ENCODE measurements at places on chromosomes 2 and 18.

- no peak for DNase-seq
These were observed 28.1 kb downstream of the ADNP2 start for GRCh38 chr18:80137137-80137536.

- DNase-seq, result no peak
These were observed 47.8 kb downstream of the FAM168B start for GRCh38 chr2:131045286-131046027.

DNA sequence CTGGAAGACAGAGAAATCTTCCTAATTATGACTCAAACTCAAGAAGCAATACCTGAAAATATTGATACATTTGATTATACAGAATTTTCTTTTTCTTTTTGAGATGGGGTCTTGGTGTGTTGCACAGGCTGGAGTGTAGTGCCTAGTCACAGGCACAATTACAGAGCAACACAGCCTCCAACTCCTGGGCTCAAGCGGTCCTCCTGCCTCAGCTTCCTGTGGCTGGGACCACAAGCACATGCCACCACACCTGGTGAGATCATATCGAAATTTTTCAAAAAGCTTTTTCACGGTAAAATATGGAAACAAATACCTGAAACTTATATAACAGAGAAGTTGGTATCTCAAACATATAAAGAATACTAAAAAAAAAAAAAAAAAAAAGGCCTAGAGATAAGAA, 27.9 kb downstream of the TGFBRAP1 start:
- no peak for DNase-seq

DNA sequence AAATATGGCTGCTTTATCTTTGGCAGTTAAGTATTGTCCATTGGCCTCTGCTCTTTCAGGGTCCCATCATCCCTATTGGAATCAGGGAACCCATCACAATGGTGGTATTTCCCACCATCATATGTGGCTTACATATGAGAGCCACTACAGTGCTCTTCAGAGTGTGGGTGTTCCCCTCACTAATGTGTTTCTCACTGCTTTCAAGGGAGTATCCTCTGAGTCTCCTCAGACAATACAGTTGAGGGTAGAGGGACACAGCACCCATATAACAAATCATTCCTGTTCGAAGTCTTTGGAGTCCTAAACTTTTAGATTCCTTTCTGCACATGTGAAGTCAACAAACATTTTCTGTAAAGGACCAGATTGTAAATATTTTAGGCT, 48.8 kb upstream of the DNAJC10 start:
- DNase-seq, result no peak

DNA sequence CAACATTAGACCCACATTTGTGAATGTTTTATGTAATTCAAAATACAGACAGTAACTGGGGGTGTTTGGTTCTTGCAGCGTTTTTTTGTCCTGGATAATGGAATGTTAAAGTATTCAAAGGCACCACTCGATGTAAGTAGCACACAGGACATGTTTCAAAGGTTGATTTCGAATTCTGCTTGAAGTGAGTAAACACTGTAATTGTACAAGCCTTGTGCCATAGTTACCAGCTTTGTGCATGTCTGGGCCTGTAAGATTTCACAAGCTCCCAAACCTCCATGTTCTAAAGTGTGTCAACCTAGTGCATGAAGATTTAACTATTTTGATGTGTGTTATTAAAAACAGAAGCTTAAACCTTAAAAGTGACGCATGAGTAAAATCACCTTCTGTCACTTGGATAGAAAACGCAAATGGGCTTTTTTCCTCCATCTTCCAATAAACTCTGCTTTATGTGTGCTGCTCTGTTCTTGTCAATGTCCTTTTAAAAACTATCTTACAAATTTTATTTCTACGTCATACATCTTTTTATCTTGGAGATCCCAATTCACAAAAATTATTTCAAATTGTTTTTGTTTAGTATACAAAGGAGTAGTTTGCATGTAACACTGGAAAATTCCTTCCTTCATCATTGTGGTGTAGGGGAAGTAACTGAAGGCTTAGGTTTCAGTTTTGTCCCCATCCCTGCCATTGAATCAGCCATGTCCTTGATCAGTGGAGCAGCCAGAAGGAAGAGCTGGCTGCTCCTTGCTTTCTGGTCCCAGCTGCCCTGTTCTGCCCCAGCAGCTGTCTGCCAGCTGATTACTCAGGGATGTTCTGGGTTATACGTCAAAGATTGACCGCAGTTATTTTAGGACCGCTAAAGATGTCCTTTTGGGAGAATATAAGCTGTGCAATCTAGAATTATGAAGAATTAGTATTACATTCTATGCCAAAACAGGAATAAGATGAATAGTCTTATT, 119.2 kb downstream of the PRKRA start:
- DNase-seq, result no peak

- DNase-seq, result peak; percentile 72
These were observed 6.7 kb downstream of the RAMP1 start for GRCh38 chr2:237866101-237866621.

- peak; percentile 81 for DNase-seq
These were observed 32.2 kb downstream of the PLEKHA3 start for GRCh38 chr2:178512484-178512883.

DNA sequence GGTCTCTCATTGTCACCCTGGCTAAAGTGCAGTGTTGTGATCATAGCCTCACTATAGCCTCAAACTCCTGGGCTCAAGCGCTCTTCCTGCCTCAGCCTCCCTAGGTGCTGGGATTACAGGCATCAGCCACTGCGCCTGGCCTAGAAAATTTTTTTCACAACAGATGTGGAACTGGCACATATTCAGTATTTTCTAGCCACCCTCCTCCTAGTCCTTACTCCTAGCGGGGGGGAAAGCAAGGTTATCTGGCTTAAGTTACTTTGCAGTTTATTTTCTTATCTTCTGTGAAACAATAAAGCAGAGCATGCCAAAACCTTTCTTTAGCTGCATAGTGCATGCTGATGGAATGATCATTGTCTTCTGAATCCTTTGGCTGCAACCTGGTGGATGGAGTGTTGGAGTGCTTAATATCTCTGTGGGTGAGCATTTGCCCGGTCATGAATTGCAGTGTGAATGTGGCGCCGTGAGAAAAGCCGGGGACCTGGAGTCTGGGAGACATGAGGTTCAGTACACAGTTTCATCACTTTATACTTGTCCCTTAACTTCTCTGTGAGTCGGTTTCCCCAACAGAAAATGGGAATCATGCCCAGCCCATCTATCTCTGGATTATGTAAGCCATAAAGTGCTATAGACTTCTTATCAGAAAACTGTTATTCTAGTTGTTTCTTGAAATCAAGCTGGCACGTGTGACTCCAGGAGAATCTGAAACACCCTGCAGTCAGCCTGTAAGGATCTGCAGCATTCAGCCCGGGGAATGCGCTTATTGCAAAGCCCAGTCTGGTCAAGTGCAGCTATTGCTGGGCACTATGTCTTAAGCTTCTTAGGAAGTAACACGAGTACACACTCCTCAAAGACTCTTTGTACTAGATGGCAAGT, 38.2 kb upstream of the MAP3K20 start:
- DNase-seq, result no peak

GRCh38 chr2:219204425-219205164, 2.0 kb upstream of the ZFAND2B start:
- DNase-seq, result no peak

DNA sequence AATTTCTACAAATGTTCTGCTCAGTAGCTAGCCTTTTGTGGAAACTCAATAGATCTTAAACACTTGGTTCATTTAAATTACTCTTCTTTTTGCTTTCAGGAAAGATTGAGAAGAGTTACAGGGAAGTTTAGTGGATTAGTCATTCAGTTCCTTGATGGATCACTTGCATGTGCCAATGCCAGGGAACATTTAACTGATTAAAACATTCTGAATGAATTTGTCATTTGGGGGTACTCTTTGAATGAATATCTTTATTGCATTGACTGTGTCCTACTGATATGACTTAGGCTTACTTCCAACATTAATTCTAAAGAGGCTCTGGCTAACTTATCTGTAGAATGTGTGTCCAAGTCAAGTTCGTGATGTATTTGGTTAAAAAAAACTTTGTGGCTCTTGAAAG, 199.8 kb downstream of the PLCL1 start:
- peak; percentile 3 for DNase-seq

GRCh38 chr2:25072606-25073005, 30.7 kb downstream of the EFR3B start:
- no peak for DNase-seq

- no peak for DNase-seq
These were observed 53.6 kb upstream of the EML6 start for GRCh38 chr2:54669677-54670484.

- no peak for DNase-seq
These were observed 226.1 kb downstream of the LDLRAD4 start for GRCh38 chr18:13444430-13445240.

DNA sequence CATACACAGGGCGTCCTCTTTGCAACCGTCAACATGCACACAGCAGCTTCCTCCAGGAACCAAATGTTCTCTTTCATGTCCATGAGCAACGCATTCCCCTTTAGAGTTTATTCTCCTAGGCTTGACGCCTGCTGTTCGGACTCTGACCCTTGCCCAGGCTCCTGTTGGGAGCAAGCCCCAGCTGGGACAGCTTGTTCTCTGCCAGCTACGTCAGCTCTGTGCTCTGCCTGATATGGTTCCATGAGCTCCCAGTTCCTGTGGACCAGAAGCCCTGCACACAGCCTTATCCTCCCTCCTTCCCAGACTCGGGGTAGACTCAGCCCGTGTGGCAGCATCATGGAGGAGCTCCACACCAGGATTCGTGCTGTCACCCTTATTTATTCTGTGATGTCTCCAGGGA, 253.1 kb upstream of the PXDN start:
- no peak for DNase-seq

DNA sequence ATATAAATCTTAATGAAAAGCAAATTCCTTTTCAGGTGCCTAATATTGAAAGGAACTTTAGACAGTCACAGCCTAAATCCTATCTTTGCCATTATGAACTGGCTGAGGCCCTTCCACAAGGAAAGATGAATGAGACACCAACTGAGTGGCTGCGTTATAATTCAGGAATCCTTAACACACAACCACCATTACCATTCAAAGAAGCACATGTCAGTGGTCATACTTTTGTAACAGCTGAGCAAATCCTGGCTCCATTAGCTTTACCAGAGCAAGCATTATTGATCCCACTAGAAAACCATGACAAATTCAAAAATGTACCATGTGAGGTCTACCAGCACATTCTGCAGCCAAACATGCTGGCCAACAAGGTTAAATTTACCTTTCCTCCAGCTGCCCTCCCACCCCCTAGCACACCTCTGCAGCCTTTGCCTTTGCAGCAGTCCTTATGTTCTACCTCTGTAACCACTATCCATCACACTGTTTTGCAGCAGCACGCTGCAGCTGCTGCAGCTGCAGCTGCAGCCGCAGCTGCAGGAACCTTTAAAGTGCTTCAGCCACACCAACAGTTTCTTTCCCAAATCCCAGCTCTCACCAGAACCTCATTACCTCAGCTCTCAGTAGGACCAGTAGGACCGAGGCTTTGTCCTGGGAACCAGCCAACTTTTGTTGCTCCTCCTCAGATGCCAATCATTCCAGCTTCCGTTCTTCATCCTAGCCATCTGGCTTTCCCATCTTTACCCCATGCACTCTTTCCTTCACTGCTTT, 340.1 kb downstream of the ZNF804A start:
- peak; percentile 32 for DNase-seq

GRCh38 chr2:102337481-102338386, 17.9 kb upstream of the IL18R1 start:
- DNase-seq, result peak; percentile 26

GRCh38 chr18:37674570-37674969, 109.0 kb upstream of the CELF4 start:
- DNase-seq, result no peak
